Prostate gland (tissue), 2 donors: ENCODE measurements at places on chromosomes 16 and 17.
A peak's percentile ranks its signal among the peaks of the same experiment; 100 is the strongest.

DNA sequence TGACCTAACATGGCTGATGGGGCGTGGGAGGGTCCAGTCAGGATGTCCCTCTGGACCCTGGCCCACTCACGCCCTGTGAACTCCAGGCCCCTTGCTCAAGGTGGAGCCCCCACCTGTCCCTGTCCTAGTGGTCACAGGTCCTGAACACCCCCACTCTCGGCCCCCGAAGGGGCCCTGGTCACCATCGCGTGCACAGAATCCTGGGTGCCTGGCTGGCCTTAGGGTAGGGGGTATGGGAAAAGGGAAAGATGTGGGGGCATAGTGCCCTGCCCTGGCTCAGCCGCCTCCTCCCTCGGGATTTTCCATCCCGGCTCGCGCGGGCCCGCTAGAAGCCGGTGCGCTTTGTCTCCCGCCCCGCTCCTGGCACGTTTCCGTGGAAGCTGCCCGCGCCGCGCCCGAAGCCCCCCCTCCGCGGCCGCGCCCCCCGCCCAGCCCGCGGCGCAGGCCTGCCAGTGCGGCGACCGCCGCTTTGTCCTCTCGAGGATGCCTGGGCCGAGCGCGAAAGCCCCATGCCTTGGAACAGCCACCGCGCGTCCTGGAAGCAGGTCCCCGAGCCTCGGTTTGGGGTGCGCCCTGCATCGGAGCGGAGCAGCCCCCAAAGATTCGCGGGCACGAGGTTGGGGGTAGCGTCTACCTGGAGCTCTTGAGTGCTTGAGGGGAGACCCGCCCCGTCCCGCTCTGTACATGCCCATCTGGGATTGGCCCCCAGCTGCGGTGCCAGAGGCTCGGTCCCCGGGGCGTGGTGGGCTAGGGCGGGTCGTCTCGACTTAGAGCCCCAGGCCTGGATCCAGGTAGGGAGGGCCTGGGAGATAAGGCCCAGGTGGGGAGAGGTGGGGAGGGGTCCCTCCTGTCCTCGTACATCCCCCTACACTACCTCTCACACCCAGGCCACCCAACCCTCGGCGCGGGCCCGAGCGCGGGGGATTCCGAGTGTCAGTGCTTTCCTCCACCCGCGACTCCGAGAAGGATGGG is 1.3 kb downstream of the SMPD3 start:
- DNase-seq = no peak
- H3K27ac ChIP-seq = no peak overlapping the region
- H3K4me3 ChIP-seq = peak overlapping the region; percentile 37
- peaks cover 13% of the 10 kb centered on the region for H3K4me1 ChIP-seq
- no peaks in the 10 kb centered on the region for H3K27me3 ChIP-seq

- H3K27ac ChIP-seq = no peak overlapping the region
- no peaks in the 10 kb centered on the region for H3K4me1 ChIP-seq
- no peaks in the 10 kb centered on the region for H3K27me3 ChIP-seq
- H3K36me3 ChIP-seq = no peaks in the 10 kb centered on the region
Measured at GRCh38 chr16:53822936-53823529, 119.1 kb downstream of the FTO start.

GRCh38 chr16:70723740-70724145 is 37.9 kb upstream of the MTSS2 start:
- H3K4me3 ChIP-seq = no peak overlapping the region
- peaks cover 13% of the 10 kb centered on the region for H3K4me1 ChIP-seq
- no peak for DNase-seq
- no peak overlapping the region for H3K27ac ChIP-seq

GRCh38 chr17:12789481-12790248 is at the start of gene ARHGAP44:
Gene ARHGAP44, plus strand, starts transcription at chr17:12789498. Its CDS starts 341 bp downstream, at chr17:12789839.
- H3K27ac ChIP-seq = peak within 1 kb of the TSS; percentile 69
- no peaks in the 10 kb centered on the region for H3K27me3 ChIP-seq
- no peaks in the 10 kb centered on the region for H3K36me3 ChIP-seq
